ENCODE measurements at places on chromosomes 16 and 17.

GRCh38 chr16:51916231-51916630, 630.7 kb downstream of the TOX3 start:
- DNase-seq: no peak

GRCh38 chr16:23436951-23437350, 16.0 kb downstream of the COG7 start:
- DNase-seq: no peak

- DNase-seq: no peak
These were observed 27.9 kb downstream of the SMPD3 start for GRCh38 chr16:68420366-68420942.

DNA sequence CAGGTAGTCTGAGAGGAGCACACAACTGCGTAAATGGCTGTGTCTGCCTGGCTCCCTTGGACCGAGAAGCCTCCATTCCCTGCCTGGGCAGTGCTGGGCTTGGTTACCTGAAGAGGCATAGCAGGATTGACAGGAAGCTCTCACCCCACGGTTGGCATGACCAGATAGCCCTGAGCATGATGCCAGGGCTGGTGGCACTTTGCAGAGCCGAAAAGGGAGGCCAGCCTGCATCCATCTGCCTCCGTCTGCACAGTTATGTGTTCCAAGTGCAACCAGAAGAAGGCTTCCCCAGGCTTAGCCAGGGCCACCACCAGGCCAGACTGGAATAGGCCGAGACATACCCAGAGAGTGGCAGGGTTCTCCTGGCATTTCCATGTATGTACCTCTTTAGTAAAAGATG, 36.6 kb downstream of the GNAO1 start:
- no peak for DNase-seq

- no peak for DNase-seq
These were observed 41.0 kb downstream of the OTOA start for GRCh38 chr16:21704733-21705132.

DNA sequence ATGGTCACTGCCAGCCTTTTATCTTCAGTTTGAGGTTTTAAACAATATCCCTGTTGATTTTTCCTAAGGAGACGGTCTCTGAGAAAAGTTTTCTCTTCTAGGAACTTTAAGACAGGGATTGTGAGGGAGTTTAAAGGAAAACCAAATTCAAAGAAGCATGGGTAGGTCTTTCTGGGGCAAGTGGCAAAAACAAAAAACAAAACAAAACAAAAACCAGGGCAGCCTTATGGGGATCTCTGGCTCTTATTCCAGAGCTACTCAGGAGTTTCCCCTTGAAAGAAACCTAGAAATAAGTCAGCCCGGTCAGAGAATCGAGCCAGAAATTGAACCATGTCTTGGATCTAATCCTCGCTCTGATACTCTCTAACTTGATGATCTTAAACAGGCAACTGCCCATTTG, 424.5 kb downstream of the GRIN2A start:
- DNase-seq: no peak

- no peak for DNase-seq
These were observed 478.8 kb upstream of the CDH11 start for GRCh38 chr16:65600629-65601028.
